Omental fat pad (tissue), 4 donors: ENCODE measurements at places on chromosomes 16 and 17.
A peak's percentile ranks its signal among the peaks of the same experiment; 100 is the strongest.

DNA sequence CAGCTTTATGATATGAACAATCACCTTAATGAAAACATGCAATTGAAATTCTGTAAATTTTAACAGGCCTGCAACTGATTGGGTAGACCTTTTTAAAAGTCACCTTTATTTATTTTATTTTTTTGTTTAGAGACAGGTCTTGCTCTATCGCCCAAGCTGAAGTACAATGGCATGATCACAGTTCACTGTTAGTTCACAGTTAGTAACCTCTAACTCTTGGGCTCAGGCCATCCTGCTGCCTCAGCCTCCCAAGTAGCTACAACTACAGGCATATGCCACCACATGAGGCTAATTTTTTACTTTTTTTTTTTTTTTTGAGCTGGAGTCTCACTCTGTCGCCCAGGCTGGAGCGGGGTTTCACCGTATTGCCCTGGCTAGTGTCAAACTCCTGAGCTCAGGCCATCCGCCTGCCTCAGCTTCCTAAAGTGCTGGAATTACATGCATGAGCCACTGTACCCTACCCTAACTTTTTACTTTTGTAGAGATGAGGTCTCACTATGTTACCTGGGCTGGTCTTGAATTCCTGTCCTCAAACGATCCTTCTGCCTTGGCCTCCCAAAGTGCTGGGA lies 28.0 kb downstream of the AP1G1 start:
- DNase-seq = no peak

DNA sequence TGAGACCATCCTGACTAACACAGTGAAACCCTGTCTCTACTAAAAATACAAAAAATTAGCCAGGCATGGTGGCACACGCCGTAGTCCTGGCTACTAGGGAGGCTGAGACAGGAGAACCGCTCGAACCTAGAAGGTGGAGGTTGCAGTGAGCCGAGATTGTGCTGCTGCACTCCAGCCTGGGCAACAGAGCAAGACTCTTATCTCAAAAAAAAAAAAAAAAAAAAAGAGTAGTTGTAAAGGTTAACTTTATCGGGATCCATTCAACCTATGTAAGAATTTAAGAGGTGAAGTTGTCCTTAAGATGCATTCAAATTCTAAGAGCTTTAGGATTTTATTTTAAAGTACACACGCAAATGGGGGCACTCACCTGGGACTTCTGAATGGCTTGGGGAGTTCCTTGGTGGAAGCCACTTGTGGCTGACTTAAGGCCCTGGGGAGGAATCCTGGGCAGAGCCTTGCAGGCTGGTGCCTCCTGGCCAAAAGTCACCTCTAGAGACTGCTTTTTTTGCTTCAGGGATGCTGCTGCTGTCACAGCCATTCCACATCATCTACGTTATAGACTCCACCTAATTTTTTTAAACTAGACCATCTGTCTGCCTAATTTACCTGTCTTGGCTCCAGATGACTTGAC lies 3.3 kb downstream of the CTCF start:
- no peak for DNase-seq

DNA sequence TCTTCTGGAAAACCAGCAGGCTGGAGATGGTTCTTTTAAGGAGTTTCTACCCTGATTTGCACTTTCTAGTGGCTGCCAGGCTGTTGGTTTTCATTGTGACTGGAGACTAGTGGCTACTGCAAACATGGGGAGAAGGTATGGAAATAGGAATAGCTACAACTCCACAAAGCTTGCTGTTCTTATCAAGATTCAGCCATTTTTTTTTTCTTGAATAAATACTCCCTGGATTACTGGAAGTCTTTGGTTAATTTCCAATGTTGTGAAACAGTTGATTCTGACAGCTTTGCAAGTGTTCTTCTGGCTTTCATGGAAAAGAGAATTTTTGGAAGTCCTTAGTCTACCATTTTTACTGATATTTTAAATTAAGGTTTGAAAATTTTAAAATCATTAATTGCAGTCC lies 277.7 kb downstream of the HS3ST3A1 start:
- DNase-seq = no peak

DNA sequence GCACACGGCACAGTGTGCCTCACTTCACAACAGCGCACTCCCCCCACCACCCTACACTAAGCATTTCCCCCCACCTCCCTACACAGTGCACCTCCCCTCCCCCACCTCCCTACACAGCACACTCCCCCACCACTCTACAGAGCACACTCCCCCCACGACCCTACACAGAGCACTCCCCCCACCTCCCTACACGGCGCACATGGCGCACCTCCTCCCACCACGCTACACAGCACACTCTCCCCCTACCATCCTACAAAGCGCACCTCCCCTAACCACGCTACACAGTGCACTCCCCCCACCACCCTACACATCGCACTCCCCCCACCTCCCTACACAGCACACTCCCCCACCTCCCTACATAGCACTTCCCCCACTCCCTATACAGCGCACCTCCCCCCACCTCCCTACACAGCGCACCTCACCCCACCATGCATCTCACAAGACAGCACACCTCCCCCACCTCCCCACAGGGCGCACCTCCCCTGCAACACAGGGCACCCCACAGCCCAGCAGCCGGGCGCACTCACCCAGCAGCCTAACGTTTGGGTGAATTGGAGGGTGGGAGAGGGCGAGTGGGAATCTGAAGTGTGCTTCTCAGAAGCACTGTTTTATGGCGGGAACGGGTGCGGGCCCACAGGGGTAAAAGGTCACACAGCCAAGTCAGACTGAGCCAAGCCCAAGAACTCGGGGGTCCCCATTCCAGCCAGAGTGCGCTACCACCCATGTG lies 10.3 kb downstream of the KNOP1 start:
- no peak for DNase-seq

- no peak for DNase-seq
These were observed 29.0 kb upstream of the SLC39A11 start for GRCh38 chr17:73121506-73121905.

GRCh38 chr16:11669380-11670146 lies 1.3 kb downstream of the SNN start:
- no peak for DNase-seq

DNA sequence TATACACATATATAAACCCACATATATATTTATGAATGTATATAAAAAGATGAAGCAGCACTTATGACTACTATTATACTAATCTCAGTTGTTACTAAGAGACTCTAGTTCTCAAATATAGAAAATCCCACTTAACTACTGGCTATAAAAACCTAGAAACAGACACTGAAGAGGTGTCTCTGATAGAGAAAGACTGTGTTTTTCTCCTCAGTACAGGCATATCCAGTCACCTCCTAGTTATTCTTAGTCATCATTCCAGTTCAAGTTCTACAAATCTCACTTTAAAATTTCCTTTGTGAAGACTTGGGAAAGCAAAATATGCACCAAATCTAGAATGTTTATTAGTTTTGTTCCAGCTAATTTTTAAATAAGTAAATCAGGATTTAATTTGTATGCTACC lies 93.9 kb downstream of the STH start:
- DNase-seq = no peak

- no peak for DNase-seq
These were observed 10.3 kb upstream of the SRCAP start for GRCh38 chr16:30688701-30689100.

DNA sequence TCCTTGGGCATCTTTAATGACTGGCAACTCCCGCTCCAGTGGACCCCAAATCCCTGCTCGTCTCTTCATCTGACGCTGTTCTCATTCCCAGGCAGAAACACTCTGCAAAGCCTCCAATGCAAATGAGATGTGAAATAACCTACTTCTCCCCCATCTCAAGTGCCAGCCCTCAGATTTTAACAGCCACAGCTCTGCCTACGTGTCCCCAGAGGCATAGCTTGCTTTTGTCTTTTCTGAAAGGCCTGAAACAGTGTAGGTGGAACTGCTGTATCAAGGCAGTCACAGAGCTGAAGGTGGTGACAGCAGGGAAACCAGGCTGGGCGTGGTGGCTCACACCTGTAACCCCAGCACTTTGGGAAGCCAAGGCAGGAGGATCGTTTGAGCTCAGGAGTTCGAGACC lies 14.7 kb downstream of the RPH3AL start:
- no peak for DNase-seq

DNA sequence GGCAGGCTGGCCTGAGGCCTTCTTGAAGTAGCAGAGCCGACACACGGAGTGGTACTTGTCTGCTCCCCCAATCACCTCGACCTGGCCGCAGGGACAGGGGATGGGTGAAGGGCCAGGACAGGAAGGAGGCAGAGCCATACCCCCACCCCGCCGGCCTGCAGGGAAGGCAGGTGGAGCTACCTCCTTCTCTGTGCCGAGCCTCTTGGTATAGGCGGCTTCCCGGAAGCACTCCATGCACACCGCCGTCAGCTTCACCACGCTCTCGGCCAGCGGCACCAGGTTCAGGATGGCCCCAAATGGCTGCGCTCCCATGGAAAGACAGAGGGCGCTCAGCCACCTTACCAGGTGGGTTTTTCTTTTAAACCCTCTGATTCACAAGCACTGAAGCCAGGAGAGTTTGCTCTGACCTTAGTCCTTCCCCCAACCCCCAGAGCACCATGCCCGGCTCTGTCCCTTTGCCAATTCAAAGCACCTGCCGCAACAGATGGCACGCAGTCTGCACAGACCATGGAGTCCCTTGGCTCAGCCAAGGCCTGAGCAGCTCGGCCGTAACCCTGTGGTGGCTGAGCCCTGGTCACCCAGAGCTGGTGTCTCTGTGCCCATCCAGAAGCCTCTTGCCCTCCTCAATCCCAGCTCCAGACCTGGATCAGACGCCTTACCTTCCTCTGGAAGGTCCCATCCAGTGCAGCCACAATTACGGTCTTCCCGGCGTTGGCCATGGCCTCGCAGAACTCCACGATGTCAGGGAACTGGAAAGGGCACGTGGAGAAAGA lies 6.7 kb downstream of the SYNGR2 start:
- no peak for DNase-seq

GRCh38 chr17:78179372-78179771 lies 7.5 kb downstream of the TK1 start:
- no peak for DNase-seq

GRCh38 chr17:2138761-2139160 lies 83.9 kb downstream of the HIC1 start:
- DNase-seq = no peak

DNA sequence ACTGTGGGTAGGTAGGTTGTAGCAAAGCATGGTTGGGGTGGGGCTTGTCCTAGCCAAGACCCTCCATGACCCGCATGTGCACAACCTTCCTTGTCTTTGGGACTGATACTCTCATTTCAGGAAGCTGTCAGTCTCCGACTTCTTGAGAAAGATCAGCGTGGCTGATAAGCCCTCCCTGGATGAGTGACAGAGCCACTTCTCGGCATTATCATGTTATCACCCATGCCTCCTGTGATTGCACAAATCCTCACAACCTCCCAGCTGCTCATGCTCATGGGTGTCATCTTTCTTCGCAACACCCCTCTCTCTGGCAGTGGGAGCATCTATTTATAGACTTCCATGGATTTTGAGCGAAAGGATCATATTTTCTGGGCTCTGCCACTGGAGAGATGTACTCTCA lies 314.2 kb downstream of the FOXL1 start:
- no peak for DNase-seq

DNA sequence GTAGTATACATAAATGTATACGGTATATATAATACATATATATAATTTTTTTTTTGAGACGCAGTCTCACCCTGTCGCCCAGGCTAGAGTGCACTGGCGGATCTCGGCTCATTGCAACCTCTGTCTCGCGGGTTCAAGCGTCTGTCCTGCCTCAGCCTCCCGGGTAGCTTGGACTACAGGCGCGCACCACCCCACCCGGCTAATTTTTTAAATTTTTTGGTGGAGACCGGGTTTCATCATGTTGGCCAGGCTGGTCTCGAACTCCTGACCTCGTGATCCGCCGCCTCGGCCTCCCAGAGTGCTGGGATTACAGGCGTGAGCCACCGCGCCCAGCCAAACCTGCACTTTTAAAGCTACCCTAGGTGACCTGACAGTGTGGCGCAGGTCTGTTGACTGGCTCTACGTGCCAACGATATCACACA lies 745 bp downstream of the PAM16 start:
- no peak for DNase-seq

- no peak for DNase-seq
These were observed 5.2 kb downstream of the TBX4 start for GRCh38 chr17:61457226-61457983.

DNA sequence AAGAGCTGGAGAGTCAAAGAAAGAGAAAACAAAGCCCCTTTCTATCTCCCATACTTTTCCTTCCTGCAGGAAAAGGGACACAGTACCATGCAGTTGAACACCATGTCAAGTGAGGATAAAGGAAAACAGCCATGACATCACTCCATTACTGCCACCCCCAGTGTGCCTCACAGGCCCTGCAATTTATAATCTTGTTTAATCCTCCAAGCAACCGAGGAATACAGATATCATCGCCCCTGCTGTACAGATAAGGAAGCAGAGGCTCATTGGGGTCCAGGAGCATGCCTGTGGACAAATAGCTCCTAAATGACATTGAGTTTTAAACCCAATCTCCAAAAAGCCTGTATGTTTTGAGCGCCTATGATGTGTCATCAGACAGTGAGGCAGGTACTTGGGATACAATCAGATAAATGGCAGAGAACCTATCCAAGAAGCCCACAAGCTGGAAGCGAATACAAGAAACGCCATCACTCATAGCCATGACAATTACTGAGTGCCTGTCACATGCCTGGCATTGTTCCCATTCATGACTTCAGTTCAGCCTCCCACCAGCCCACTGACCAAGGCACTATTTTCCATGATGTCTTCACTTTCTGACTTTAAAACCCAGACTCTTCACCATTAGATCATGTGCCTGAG lies 45.5 kb downstream of the CPPED1 start:
- no peak for DNase-seq

GRCh38 chr17:50787106-50787505 lies 19.8 kb upstream of the ANKRD40CL start:
- no peak for DNase-seq

DNA sequence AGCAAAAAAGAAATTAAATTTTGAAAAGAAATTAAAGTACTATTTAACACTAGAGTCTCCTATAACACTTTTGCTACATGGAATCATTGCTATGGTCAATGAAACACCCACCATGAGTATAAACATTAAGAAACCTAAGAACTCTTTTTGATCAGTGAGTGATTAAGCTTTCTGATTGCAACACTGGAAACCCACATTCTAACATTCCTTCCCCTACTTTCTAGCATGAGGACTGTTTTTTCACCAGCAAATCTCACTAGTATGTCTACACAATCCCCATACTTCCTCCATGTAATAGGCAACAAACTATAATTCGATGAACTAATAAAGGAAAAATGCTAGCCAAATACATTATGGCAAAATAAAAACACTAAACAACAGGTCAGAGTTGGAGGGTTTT lies 54.7 kb downstream of the SKAP1 start:
- no peak for DNase-seq

GRCh38 chr16:57565461-57565860 lies 23.0 kb downstream of the ADGRG5 start:
- peak; percentile 3 for DNase-seq

DNA sequence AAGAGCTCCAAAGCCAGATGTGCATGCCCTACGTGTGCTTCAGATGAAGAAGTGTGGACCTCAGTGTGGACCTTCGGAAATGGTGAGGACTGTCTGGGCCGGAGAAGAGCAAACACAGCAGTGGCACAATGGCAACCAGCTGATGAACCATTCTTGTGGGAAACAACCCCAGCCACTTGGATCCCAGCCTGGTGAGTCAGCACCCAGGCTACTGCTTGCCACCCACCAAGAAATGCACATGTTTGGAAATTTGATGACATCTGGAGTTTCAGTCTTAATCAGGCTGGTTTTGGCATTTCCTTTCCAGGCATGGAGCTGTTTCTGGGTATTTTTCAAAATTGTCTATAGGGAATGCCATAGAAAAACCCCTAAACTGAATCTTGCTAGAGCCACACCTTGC lies 42.7 kb downstream of the DYNLRB2 start:
- no peak for DNase-seq
